ENCODE measurements at places on chromosomes 11 and 22.

DNA sequence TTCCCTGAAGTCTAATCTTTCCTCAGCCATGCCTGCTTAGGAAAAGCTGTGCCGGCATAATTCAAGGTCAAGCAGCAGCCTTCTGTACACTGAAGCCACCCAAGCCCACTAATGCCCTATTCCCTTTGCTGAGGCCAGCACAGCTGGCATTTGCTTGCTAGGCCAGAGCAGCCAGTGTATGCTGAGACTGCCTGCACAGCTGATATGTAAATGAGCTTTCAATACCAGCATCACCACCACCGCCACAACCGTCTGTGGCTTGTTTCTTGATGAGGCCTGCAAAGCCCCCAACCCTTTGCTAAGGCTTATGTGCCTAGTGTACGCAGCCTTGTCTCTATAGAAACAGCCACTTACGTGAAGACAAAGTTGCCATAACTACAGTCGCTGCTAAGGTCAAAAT lies 56.3 kb upstream of the TNRC6B start:
- no peak for DNase-seq

- DNase-seq = no peak
Measured at GRCh38 chr22:25366408-25366807, 147.0 kb downstream of the CRYBB2 start.

DNA sequence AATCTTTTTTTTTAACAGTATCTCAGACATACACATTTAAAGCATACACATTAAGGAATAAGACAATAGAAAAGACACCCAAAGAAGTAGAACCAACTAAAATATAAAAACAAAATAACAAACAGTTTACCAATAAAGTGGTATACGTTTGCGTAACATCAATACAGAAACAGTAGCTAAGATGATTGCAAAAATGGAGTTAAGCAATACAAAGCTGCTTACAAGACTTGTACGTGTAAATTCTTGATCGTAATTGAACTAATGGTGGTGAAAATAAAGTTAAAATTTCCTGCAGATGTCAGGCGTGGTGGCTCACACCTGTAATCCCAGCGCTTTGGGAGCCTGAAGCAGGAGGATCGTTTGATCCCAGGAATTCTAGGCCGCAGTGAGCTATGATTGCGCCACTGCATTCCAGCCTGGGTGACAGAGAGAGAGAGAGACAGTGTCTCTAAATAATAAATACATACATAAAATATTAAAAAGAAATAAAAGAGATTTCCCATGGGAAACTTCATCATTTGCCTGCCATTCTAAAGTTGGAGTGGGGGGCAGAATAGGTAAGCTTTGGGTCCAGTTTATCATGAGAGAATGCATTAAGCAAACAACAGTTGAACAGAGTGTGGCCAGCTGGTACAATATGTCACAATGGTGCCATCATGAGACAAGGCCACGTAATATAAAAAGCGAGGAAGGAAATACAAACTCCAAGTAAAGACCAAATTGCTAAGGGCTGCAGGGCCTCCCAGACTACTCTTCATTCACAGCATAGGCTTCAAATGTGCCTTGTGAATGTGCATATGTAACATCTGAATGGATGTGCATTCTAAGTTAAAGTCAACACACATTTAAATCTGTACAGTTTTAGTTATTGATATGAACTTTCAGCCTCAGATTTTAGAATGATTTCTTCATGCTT lies 38.9 kb upstream of the EED start:
- no peak for DNase-seq

DNA sequence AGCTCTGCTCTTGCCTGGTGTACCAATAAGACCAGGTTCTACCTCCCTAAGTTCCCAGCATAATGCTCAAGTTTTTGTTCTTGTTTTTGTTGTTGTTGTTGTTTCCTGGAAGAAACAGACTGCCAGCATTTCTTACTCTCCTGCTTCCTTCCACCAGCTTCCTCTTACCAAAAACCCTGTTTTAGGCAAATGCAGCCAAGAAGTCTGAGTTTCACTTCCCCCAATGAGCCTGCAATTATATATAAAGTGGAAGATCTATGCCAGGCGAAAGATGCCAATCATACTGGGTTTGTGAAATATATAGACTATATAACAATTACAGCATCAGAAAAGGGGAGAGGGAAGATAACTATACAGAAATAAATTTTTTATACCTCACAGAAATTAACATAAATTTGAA lies 931.5 kb upstream of the FAT3 start:
- no peak for DNase-seq

DNA sequence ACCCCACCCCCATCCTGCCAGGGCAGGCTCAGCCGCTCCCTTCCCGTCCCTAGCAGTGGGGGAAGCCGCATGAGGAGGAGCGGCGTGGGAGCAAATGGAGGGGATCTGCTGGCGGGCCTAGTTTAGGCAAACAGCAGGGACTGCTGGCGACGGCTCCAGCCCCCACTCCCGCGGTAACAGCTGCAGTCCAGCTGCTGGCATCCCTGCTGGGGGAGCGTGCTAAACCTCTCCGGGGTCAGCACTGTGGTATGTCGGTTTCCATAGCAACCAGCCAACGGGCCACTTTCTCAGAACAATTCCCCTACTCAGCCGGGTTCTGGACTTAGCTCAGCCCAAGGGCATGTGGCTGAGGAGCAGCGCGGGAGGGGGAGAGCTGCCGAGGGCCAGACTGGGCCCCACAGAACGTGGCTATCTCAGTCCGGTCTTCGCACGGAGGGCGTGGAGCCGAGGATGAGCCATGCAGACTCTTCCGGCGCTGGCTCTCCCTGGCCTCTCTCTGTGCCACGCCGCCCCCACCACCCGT lies 98.8 kb downstream of the PKNOX2 start:
- no peak for DNase-seq

GRCh38 chr11:116108161-116108560 lies 603.9 kb upstream of the CADM1 start:
- no peak for DNase-seq

DNA sequence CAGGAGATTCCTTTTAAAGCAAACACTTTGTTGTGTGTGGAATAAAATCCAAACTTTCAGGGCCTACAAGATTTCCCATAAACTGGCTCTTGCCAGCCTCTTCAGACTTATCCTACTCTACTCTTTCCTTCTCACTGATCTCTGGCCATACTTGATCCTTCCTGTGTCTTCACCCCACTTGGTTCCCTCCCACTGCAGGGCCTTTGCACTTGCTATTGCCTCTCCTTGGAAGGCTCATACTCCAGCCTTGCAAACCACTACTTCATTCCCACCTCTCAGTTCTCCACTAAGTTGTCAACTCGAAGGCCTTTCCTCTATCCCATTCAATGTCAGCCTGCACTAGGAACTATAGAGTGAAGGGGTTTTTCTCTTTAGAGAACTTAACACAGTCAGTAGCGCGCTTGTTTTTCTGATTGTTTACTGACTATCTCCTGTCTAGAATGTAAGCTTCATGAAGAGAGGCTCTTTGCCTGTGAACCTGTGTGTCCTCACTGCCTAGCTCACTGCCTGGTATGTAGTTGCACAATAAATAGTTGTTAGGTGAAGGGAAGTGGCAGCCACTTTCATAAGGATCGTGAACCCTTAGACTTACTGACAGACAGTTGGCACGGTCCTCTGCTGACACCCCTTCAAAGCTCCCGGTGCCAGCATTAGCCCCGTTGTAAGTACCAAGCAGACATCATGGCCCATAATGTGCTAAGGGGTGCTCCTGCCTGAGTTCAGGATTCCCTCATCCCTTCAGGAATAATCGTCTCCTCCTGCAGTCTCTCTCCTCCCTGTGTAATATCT lies 833 bp upstream of the ME3 start:
- no peak for DNase-seq

DNA sequence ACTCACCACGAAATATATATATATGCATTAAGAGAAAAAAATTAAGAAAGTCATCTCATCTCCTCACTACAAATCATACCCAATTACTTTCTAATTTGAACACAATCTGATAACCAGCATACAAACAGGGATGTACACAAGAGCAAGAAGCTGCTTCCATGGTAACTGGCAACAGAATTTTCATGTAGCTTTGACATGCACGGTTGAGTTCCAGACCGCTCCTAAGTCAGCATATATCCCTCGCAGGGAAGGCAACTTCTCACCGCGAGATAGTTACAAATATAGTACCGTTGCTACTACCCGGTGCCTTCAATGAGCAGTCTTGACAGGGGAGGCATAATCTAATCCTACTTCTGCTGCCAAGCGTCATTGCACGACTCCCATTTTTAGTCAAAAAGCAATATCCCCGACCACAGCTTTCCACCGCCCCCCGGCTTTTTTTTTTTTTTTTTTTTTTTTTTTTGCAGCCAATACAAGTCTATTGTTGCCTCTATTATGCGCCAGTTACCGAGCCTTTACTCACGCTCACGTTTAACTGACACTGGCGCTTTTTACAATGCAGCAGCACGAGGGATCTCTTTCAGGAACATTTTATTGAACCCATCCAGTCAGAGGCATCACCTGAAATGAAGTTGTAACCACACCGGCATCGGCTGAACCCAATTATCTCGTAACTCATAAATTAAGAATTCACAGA lies 2.2 kb downstream of the CADM1 start:
- no peak for DNase-seq

DNA sequence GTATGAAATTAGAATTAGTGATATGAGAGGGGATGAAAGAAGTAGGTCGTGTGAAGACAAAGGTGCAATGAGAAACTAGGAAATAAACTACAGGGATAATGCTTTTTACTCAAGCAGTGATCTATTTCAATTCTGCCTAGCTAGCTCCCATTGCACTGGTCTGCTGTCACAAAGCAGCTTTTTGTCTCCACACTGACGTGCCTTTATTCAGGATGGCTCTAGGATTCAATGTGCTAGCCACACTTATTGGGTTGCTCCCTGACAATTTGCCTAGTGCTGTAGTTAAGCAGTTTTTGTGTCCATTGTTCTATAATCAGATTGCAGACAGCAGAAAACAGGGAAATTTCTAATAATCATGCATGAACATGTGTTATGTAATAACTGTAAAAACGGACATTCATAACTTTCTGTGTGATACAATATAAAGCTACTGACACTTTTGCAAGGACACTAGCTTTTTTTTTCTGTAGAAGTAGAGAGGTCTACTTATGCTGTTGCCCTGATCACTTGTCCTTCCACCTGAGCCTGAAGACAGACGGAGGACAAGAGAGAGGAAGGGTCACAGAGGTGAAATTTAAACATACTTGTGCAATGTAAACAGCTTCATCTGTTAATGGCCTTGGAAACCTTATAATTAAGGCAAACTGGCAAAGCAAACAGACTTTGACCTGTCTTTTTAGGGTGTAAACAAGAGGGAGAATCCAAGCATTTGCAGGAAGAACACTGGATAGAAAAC lies 269.6 kb downstream of the LRRC4C start:
- no peak for DNase-seq

- DNase-seq = no peak
Measured at GRCh38 chr22:27201741-27202140, 544.4 kb downstream of the MIAT start.

DNA sequence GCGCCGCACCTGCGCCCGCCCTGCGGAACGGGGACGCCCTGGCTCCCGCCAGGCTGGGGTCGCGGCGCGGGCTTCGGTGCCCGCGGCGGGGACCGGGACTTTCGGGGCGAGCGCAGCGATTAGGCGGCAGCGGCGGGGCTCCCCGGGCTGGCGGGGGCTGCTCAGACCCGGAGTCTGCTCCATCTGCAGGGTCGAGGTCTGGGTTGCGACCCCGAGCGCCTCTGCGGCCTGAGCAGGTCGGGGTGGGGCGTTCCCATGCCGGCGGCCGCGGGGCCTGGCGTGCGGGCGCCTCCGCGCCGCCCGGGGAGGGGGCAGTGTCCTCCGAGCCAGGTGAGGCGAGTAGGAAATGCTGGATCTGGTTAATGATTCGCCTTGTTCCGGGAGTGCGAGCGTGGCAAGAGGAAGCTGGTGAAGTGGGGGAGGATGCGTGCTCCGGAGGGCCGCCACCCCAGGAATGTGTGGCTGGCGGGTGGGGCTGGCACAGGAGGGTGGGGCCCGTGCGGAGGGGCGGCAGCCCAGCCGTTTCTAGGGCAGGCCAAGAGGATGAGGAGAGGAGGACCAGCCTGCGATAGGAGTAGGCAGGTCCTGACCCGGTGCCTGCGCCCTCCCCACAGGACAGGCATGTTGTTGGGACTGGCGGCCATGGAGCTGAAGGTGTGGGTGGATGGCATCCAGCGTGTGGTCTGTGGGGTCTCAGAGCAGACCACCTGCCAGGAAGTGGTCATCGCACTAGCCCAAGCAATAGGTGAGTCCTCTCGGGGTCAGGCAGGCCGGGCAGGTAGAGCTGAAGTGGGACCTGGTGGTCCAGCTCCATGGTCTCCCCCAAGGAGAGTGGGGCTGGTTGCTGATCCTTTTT lies 606 bp downstream of the RASSF7 start:
- DNase-seq = no peak

- no peak for DNase-seq
Measured at GRCh38 chr11:65653229-65654225, 9.2 kb downstream of the RELA start.

DNA sequence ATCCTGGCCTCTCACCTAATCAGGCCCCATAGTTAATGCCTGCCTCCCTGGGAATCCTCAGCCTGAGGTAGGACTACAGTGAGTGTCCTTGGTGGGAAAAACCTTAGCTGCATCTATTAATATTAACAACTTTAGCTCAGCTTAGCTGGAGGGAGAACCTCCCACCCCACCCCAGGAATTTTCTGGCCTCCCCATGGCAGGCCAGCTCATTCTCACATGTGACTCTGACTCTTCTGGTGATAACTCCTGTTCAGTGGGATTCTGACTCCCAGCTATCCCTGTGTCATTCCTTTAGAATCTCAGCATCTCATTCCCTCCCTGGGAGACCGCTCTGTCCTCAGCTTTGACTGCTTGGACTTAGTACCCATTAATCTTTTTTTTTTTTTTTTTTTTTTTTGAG lies 14.5 kb downstream of the ART5 start:
- no peak for DNase-seq

DNA sequence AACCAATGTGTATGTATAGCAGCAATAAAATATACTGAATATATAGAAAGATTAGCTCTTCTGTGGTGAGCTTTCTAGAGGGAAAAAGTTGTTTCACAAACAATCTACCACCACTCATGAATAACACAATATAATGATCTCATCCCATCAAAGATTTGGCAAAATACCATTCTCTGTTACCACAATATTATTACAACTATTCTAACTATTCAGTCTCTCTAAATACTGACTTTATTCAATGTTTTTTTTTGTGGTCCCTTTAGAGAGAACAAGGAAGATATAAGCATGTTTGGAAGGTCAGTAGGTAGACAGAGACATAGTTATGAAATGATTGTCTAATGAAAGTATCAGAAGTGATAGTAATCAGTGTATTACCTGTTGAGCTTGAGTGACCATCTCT lies 7.8 kb downstream of the CCDC90B start:
- no peak for DNase-seq

DNA sequence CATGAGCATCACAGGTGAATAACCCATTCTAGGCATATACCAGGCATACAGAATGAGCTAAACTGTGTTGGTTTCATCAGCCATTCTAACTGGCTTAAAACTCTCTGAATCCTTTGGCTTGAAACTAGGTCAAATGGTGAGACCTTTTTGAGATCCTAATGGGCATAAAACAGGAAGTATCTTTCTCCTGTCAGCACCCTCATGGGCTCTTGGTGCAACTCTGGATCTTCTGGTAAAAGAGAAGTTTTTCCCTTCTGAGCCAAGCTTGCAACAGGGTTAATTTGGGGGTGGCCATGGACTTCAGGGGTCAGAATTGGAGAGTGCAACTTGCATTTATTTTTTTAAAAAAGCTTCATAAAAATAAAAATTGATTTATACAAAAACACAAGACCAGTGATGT lies 67.9 kb upstream of the GRAMD1B start:
- DNase-seq = no peak

- no peak for DNase-seq
Measured at GRCh38 chr22:32794449-32795213, 6.9 kb upstream of the TIMP3 start.

- DNase-seq = no peak
Measured at GRCh38 chr11:96390488-96390792, 627 bp downstream of the JRKL start.

Data from stimulated activated CD8-positive, alpha-beta memory T cell treated with anti-CD3 and anti-CD28 coated beads, Interleukin-7, amount 100 ng/mL, for 1 hour (primary cell).